ENCODE measurements at places on chromosomes 12 and 14.

- H3K4me3 ChIP-seq, result no peak overlapping the region
- H3K4me1 ChIP-seq, result peaks cover 29% of the 10 kb centered on the region
- H3K27ac ChIP-seq, result no peak overlapping the region
- no peak for DNase-seq
- H3K36me3 ChIP-seq, result no peaks in the 10 kb centered on the region
- peaks cover 39% of the 10 kb centered on the region for H3K27me3 ChIP-seq
Observed at GRCh38 chr14:94396628-94397225, 8.3 kb upstream of the SERPINA1 start.

- H3K4me1 ChIP-seq, result peaks cover 6% of the 10 kb centered on the region
- no peaks in the 10 kb centered on the region for H3K36me3 ChIP-seq
- no peak overlapping the region for H3K27ac ChIP-seq
- H3K27me3 ChIP-seq, result no peaks in the 10 kb centered on the region
- peak overlapping the region; percentile 22 for H3K4me3 ChIP-seq
Observed at GRCh38 chr14:105473033-105473676, 1.5 kb upstream of the CRIP2 start.

GRCh38 chr14:95111507-95112164, 45.7 kb downstream of the DICER1 start:
- no peak for DNase-seq
- no peak overlapping the region for H3K27ac ChIP-seq
- no peaks in the 10 kb centered on the region for H3K27me3 ChIP-seq
- peaks cover 43% of the 10 kb centered on the region for H3K36me3 ChIP-seq

DNA sequence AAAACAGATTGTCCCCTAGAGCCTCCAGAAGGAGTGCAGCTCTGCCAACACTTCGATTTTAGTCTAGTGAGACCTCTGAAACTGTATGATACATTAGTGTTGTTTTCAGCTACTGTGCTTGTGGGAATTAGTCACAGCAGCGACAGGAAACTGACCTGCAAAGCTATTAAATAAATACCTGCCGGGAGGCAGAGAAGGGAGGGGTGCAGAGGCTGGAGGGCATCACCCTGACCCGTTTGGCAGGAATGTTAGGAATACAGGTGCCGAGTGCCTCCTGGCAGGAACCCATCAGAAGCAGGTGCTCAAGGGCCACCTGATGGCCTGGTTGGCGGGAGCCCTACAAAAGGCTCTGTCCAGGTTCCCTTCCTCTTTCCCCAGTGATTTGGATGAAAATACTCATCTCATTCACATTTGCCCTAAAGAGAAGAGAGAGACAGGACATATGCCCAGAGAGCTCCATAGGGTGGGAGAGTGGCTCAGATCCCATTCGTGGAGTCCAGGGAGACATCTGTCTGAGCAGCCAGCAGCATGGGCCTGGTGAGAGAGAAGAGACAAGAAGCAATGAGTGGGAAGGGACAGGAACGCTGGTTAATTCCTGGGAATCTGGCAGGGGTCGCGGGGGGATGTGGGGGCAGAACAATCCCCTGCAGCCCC, 44.6 kb downstream of the C14orf132 start:
- H3K36me3 ChIP-seq, result no peaks in the 10 kb centered on the region
- no peaks in the 10 kb centered on the region for H3K4me1 ChIP-seq
- DNase-seq, result no peak
- H3K4me3 ChIP-seq, result no peak overlapping the region
- H3K27me3 ChIP-seq, result peaks cover 3% of the 10 kb centered on the region
- H3K27ac ChIP-seq, result no peak overlapping the region

DNA sequence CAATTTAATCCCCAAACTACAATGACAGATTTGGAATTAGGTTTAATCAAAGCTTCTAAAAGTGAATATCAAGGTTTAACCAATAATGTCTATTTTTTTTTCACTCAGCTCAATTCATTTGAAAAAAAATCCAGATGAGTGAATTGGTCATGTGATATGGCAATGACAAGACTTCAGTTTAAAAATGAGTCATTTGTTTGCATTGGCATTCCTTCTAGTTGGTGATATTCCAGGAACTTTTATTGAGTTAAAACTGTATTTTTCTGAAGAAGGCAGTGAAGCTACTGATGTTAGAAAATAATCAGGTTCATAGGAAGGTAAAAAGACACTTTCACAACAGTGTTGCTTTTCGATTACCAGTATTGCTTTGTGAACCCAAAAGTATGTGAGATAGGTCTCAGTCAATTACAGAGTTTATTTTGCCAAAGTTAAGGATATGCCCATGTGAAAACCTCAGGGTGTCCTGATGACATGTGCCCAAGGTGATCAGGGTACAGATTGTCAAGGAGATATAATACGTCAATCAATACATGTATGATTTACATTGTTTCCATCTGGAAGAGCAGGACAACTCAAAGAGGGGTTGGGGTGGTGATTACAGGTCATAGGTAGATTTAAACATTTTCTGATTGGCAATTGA, 1214.9 kb downstream of the GALC start:
- DNase-seq, result no peak
- H3K4me1 ChIP-seq, result no peaks in the 10 kb centered on the region
- H3K27ac ChIP-seq, result no peak overlapping the region
- H3K4me3 ChIP-seq, result no peak overlapping the region

GRCh38 chr14:96817750-96818666, 20.8 kb downstream of the VRK1 start:
- no peak for DNase-seq
- no peak overlapping the region for H3K4me3 ChIP-seq
- H3K27me3 ChIP-seq, result no peaks in the 10 kb centered on the region
- no peak overlapping the region for H3K27ac ChIP-seq
- peaks cover 5% of the 10 kb centered on the region for H3K36me3 ChIP-seq

- H3K36me3 ChIP-seq, result peaks cover 21% of the 10 kb centered on the region
- no peak for DNase-seq
- no peak overlapping the region for H3K27ac ChIP-seq
- H3K4me3 ChIP-seq, result no peak overlapping the region
- peaks cover 20% of the 10 kb centered on the region for H3K4me1 ChIP-seq
Observed at GRCh38 chr12:109492371-109492770, 14.9 kb downstream of the UBE3B start.

- no peaks in the 10 kb centered on the region for H3K27me3 ChIP-seq
- DNase-seq, result no peak
- H3K36me3 ChIP-seq, result peaks cover 38% of the 10 kb centered on the region
- no peak overlapping the region for H3K27ac ChIP-seq
- no peak overlapping the region for H3K4me3 ChIP-seq
- no peaks in the 10 kb centered on the region for H3K4me1 ChIP-seq
Observed at GRCh38 chr12:46569826-46570439, 197.4 kb upstream of the SLC38A2 start.

DNA sequence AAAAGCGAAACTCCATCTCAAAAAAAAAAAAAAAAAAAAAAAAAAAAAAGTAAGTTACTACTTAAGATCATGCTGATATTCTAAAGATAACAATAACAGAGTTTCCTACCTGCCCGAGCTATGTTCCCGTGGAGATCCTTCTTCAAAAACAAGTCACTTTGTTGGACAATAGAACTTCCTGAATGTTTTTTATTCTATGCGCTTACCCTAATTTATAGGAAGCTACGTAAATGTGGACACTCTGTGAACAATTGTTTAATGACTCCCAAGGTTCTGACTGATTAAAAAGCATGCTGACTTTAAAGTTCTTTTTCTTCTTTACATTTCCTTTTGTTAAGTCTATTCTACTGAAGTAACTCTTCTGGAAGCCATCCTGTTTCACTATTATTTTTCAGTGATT, 52.5 kb downstream of the FGD4 start:
- no peaks in the 10 kb centered on the region for H3K4me1 ChIP-seq
- H3K27me3 ChIP-seq, result peaks cover 8% of the 10 kb centered on the region
- H3K36me3 ChIP-seq, result no peaks in the 10 kb centered on the region
- no peak for DNase-seq
- no peak overlapping the region for H3K4me3 ChIP-seq
- no peak overlapping the region for H3K27ac ChIP-seq

DNA sequence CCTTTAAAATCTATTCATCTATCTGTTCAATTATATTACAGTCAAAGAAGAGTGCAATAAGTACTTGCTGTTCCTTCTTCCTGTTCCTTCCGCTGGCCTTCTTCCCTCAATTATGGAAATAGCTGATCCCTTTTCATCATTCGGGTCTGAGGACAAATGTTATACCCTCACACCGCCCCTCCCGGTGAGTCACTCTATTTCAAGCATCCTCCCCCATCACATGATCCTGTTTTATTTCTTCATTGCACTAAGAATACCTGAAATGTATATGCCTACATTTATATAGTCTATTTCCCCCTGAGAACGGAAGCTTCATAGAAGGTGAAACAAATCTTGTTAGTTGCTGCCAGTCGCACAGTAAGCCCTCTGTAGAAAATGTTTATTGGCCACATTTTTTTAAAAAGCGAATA, 2.5 kb downstream of the SLC38A1 start:
- H3K36me3 ChIP-seq, result no peaks in the 10 kb centered on the region
- no peaks in the 10 kb centered on the region for H3K27me3 ChIP-seq
- H3K4me3 ChIP-seq, result no peak overlapping the region
- DNase-seq, result no peak
- no peak overlapping the region for H3K27ac ChIP-seq
- H3K4me1 ChIP-seq, result peaks cover 13% of the 10 kb centered on the region

DNA sequence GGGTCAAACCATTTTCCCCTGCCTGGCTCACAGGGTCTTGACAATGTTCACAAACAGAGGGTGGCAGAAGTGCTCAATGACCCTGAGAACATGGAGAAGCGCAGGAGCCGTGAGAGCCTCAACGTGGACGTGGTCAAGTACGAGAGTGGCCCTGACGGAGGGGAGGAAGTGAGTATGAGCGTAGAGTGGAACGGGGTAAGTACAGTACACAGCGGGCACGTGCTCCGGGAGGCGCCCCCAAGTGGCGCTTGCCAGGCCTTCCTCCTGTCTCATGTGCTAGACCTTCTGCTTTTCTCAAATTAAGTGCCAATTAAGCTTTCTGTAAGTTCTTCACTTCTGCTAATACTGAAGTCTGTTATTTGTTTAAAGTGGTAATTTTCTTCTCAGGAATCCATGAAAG, 35.9 kb downstream of the XRCC3 start:
- H3K27me3 ChIP-seq, result no peaks in the 10 kb centered on the region
- H3K36me3 ChIP-seq, result peaks cover 17% of the 10 kb centered on the region
- no peak overlapping the region for H3K4me3 ChIP-seq
- H3K27ac ChIP-seq, result peak overlapping the region; percentile 66
- DNase-seq, result no peak

Data from natural killer cell treated with Interleukin-12 subunit alpha and Interleukin-12 subunit beta and Interleukin-15 and Interleukin-18, amount 100 ng/mL, for 72 hours (primary cell).